Brain pericyte (primary cell): ENCODE measurements at places on chromosomes 2 and 18.

DNA sequence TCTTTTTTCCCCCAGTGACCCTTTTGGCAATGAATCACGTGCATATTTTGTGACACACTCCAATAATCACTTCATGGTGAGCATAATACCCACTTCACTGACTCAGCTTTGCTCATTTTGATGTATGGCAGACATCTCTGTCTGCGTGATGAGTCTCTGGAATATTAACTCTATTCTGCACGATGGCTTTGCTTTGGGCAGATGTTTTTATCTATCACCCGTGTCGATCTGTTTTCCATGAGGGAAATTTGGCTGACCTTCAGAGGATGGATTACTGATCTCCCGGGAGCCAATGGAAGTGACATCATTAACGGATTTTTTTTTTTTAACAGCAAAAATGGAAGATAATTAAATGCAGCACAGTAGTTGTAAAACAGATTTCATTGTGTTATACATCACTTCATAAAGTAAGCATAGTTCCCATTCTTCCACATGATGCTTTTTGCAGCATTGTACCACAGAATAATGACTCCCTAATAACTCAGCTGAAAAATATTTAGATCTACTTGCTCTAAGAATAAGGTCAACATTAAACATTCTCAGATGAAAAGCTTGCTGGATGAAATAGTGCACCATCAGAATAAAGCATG, 29.8 kb downstream of the CDC42EP3 start:
- no peak for DNase-seq

- no peak for DNase-seq
These were observed 14.5 kb downstream of the CLIP4 start for GRCh38 chr2:29129586-29130281.

GRCh38 chr2:38584881-38585280, 17.8 kb downstream of the HNRNPLL start:
- DNase-seq, result no peak

DNA sequence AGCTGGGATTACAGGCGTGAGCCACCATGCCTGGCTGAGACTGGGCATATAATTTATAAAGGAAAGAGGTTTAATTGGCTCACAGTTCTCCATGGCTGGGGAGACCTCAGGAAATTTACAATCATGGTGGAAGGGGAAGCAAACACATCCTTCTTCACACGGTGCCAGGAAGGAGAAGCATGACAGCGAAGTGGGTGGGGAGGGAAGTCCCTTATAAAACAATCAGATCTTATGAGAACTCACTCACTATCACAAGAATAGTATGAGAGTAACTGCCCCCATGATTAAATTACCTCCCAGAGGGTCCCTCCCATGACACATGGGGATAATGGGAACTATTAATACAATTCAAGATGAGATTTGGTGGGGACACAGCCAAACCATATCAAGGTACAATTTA, 7.8 kb upstream of the LCLAT1 start:
- DNase-seq, result no peak

DNA sequence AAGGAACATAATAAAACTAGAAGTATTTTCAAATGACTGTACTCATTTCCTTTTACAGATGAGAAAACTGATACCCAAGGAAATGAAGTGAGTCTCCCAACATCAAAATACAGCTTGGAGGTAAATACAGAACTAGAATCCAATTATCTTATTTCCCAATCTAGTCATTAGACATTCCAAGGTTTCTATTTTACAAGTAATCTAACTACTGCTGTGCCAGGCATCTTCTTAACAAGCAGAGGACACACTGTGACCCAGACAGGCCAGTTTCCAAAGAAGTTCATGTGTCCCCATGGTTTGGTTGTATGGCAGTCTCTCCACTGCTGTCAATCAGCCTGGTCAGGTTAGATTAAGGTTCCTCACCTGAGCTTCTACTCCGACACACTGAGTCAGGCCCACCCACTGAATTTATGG, 143.5 kb downstream of the THADA start:
- DNase-seq, result no peak
